ENCODE measurements at places on chromosomes 2 and 18.

DNA sequence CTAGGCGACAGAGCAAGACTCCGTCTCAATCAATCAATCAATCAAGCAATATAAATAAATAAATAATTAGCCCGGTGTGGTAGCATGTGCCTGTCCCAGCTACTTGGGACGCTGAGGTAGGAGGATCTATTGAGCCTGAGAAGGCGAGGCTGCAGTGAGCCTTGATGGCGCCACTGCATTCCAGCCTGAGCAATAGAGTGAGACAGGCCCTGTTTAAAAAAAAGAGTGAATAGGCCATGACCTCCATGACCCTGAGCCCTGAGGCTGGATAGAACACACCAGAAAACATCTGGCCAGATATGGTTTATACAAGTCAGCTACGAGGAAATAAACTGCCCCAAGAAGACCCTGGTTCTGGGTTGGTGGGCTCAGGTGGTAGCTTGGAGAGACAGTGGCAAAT, 20.4 kb upstream of the SEMA4C start:
- DNase-seq, result no peak

GRCh38 chr2:73255907-73256617, 22.0 kb downstream of the CCT7 start:
- DNase-seq, result no peak

DNA sequence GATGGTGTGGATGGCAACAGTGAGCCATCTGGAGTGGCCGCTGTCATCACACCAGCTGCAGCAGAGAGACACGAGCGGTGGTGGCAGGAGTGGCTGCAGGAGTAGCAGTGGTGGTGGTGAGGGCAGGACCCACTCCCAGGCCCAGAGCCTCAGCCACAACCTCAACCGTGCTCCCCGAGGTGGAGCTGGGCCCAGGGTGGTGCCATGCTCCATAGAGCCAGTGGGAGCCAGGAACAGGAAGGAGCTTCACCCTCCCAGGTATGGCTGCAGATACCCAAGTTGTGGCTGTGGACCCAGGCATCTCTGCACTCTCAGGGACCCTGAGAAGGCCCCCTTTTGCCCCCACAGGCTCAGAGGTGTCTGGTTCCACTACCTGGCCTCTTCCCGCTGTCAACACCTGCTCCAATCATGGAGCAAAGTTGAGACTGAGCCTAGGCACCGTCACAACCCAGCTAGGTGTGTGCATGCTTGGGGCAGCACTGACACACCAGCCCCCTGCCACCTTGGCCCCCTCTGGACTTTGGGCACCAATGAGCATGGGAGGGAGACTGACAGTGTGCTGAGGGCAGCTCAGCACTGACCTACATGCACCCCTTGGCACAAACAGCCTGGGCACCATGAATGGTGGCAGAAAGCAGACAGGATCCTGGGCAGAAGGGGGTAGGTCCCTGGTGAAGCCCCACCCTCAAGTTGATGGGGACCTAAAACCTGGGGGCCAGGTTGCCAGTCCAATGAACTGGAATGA, 188.9 kb downstream of the NDUFA10 start:
- DNase-seq, result no peak

DNA sequence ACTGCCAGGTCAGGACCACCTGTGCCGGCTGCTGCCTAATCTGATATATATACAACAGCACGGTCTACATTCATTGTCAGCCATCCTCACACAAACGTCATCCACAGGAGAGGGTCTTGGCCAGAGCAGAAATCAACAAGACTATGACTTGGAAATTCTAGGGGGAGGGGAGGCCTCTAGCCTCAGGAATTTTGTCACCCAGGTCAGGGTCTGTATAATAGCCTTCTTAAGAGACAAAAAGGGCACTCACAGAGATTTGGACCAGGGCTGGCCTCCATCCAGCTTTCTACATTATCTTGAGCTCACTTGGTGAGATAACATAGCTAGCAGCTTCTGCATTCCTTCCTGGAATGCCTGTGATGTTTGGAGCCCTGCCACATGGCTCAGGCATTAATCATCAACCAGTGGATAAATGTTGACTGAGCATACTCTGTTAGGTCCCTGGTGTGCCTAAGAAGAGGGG, 50.4 kb upstream of the CTIF start:
- DNase-seq, result no peak

DNA sequence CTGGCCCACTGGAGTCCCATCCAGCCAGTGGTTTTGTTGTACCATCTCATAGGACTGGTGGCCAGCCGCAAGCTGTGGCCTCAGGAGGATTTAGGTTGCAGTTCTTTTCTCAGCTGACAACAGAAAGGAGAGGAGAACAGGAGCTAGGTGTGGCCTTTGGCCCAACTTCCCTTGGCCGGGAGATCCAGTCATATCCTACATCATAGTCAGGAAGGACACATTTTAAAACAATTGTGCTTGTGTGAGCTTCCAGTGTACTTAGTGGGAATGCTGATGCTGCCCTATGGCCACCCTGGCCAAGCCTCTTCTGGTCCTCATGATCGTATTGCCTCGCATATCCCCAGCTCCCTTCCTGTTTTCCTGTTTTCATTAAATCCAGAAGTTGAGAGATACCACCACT, 98.1 kb downstream of the WDSUB1 start:
- DNase-seq, result no peak

DNA sequence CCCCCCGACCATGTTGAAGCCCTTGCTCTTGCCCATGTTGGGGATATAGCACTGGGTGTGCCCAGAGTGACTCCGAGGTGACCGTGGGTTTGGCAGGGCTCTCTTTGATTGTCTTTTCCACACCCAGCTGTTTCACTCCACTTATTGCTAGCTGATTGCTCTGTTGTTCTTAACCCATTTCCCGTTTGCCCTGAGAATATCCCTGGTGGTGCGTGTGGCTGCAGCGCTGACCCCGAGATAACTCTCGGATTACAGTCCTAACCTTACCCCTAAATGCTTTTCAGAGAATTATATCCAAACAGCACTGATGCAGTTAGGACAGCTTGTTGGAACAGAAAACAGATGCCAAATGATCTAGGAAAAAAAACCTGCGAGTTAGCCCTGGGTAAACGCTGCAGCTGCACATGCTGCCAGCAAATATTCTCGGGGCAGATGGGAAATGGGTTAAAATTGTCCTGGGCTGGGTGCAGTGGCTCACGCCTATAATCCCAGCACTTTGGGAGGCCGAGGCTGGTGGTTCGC, 34.3 kb upstream of the SNORC start:
- no peak for DNase-seq

- DNase-seq, result no peak
Measured at GRCh38 chr18:37381554-37381953, 184.0 kb downstream of the CELF4 start.

GRCh38 chr2:144115739-144116291, 404.1 kb downstream of the ZEB2 start:
- DNase-seq, result no peak
